ENCODE measurements at places on chromosomes 6 and 20.

DNA sequence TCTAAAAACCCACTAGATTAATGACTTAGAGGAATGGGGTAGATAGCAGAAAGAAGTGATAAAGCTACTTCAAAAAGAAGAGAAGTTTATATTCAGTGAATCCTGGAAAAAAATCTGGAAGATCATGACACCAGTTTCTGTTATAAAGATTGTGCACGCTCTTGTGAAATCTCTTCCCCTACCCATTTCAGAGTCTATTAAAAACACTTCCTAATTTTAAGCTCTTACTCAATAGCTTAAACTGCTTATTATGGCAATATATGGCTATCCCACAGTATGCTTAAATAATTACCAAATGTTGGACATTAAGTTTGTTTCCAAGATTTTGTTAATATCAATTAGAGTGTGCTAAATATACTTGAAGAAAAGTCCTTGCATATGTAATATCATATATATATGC, 585.3 kb upstream of the MAN1A1 start:
- no peak for DNase-seq

DNA sequence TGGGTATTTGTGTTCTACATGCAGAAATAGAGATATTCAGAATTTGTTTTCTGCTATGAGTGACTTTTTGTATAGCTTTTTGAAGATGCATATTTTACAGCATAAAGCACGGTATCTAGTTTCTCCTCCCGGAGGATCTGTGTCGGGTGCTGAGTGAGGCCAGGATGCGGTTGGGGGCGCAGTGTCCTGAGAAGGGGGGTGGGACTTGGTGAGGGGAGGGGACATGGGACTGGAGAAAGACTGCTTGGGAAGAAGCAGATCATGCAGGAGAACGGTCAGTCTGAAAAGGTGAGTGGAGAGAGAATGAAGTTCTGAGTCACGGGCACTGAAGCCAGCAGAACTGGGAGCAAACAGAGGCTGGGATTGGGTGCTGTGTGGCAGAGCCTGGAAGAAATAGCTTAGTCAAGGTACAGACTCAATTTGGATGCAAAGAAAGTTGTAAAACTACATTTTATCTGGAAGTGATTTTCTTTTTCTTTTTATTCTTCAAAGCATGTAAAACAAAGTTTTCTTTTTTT, 44.0 kb downstream of the STX11 start:
- DNase-seq, result no peak

- no peak for DNase-seq
These were observed 13.5 kb downstream of the USP45 start for GRCh38 chr6:99501762-99502161.

GRCh38 chr6:27811451-27811772, 100.8 kb downstream of the OR2B2 start:
- DNase-seq, result no peak

GRCh38 chr6:105804000-105804399, 282.1 kb upstream of the PRDM1 start:
- DNase-seq, result no peak

DNA sequence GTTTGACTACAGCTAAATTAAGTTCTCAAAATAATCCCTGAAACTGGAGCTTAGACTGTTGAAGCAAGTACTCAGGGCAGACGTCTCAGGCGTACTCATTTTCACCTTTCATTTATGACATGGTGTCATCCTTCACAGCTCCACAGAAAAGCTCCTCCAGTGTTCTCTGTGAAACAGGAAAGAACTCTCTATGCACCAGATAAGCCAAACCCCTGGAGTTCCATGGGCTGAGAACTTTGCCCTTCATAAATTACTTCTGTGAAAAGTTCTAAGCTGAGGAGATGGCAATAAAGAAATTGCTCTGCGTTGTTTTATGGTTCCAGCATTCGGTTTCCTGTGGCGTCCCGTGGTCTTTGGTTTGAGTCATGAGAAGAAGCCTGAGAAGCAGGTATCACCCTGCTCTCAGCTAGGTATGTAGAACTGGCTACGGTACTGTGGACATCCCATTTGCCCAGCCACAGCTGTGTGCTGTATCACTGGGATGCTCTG, 20.2 kb upstream of the RREB1 start:
- DNase-seq, result no peak

GRCh38 chr6:42727627-42728026, 5.2 kb upstream of the PRPH2 start:
- no peak for DNase-seq

GRCh38 chr6:119116712-119117281, 38.3 kb upstream of the FAM184A start:
- DNase-seq, result no peak

DNA sequence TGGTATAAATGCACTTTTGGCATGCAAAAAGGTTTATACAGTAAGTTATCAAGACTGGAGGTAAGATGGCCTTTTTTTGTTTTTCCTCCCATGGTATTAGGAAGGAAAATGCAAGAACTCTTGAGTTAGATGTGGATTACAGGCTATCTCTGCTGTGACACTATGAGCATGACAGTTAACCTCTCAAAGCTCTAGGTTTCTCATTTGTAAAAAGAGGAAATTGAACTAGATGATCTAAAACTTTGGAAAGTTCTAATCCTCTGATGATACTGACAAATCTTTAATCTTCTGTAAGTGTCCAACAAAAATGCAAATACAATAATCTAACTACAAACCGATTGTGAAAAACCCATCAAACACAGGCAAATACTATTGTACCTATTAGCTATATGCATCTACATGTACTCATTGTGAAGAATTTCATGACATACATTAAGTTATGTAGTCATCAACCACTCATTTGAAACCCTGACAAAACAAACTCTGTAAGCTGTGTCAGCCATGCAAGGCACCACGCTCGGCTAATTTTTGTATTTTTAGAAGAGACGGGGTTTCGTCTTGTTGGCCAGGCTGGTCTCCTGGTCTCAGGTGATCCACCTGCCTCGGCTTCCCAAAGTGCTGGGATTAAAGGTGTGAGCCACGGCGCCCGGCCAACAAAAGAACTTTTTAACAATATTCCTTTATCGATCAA, 4.2 kb downstream of the CDK19 start:
- DNase-seq, result no peak

- no peak for DNase-seq
These were observed 39.6 kb upstream of the NOX3 start for GRCh38 chr6:155495011-155495768.

DNA sequence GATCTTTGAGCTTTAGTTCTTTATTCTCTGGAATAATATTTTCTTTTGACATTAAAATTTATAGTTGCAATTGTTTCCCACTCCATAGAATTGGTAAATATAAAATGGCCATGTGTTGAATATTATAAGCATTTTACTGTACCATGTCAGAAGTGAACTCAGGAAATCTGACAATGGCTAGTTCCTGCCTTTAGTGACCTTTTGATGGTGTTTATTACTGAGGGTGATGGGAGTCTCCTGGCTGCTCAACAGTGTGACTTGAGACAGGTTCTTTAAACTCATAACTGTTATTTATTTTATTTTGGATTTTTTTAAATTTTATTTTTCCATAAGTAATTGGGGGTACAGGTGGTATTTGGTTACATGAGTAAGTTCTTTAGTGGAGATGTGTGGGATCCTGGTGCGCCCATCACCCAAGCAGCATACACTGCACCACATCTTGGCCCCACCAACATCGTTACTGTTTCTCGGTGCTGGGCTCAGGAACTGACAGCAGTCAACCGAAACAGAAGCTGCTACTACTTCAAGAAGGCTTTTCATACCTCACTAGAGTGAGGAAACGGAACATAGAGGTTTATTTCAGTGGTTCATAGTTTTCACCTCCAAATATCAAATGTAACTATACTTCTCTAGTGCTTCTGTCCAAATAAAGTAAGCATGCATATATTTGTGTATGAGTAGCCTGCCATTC, 90.4 kb downstream of the PLEKHG1 start:
- no peak for DNase-seq

DNA sequence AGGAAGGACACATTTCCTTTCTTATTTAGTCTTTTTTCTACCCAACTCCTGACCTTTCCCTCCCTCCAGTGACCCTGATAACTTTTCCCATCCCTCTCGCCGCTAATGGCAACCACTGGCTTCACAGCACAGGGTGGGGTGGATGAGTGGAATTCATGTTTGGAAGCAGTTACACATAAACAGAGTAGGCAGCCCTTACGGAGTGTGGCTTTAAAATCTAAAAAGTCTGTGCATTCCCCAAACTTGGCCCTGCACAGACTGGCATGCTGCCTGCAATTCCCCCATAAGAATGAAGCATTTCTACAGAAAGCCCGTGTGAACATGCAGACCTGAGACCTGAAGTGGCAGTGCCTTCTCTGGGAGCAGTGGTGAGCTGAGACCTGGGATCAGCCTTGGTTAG, 275.9 kb upstream of the PRND start:
- DNase-seq, result no peak

- DNase-seq, result no peak
These were observed 448.6 kb downstream of the GJA1 start for GRCh38 chr6:121884091-121884490.

GRCh38 chr6:80586242-80586641, 479.8 kb downstream of the BCKDHB start:
- DNase-seq, result no peak

DNA sequence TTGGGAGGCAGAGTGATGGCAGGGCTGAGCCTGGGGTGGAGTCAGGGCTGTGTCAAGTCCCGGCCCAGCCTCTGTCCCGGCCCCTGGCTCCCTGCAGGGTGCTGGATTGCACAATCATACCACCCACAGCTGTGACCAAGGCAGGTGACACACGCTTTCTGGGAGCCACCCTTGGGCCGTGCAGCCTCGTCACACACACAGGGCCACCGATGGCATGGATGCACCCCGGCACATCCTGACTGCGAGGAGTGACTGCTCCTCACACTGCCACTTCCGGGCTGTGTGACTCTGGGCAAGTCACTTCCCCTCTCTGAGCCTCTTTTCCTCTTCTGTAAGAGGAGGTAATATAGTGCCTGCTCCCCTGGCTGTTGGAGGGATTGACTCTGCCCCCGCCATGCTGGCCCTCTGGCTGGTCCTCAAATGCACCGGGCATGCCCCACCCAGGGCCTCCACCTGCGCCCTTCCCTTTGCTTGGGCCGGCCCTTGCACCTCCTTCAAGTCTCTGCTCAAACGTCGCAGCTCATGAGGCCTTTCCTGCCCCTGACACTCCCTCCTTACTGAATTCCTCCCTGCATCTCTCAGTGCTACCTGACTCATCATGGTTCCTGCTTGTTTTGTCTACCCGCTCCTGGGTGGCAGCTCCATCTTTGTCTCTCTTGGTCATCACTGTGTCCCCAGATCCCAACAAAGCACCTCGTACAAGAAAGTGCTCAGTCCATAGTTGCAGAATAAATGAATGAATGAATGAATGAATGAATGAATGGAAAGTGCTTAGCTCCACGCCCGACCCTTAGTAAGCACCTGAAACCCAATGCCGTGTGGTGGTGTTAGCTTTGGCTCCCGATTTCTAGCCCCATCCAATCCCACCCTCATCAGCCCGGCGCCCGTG, 93.5 kb downstream of the CEBPB start:
- no peak for DNase-seq

- DNase-seq, result no peak
These were observed 42.8 kb downstream of the MMS22L start for GRCh38 chr6:97240222-97240621.

GRCh38 chr6:149220882-149221773, 96.4 kb upstream of the TAB2 start:
- no peak for DNase-seq

DNA sequence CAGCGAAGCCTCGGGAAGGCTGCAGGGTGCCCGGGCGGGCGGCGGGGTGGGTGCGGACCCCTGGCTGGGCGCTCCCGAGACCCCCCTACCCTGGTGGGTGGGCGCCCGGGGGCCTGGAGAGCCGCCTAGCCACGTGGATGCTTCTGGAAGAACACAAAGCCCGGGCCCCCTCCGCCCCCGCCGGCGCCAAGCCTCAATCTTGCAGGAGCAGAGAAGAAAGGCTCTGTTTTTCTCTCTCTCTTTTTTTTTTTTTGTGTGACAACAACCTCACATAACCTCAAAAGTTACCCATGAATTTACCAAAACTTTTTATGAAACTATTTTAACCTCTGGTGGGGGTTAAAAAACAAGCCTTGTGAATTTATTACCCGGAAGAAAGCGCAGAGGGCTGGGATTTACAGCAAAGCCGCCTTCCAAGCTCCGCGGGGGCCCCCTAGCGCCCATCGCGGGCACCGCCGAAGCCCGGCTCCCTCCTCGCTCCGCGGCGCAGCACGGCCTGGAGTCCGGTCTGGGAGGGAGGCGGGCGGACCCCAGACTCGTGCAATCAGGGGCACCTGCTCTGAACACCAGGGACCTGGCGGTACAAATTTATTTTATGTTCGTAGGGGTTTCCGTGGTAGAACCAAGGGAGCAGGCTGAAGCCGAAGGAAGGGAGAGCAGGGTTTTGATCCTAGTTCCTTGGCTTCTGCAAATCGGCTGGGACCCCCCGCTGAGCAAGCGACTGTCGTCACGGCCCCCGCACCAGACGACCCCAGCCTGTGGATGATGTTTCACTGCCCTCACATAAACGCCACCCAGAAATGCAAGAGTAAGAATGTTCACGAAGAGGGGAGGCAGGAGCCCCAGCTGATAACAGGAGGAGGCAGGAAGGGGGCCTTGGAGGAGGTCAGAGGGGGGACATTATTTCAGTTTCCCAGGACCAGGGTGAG, 58.9 kb downstream of the ZNF831 start:
- DNase-seq, result no peak

DNA sequence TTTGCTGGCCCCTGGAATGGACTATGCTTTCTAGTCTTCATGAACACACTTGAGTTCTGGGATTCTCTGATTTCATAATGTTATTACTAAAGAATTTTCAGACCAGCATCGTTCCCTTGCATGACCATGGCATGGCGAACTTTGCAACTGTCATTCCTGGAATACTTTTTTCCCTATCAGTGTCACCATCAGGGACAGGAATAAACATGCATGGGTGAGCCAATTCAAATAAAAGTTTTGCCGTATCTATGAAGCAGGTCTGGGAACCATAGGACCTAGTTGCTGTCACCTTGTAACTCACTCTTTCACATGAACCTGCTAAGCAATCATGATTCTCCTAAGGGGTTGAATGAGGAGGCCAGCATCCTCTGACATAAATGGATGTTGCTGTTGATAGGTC, 68.2 kb upstream of the AGPAT4 start:
- no peak for DNase-seq

GRCh38 chr20:10634683-10635411, 39.0 kb downstream of the JAG1 start:
- no peak for DNase-seq

GRCh38 chr6:20589266-20589665, 55.0 kb downstream of the CDKAL1 start:
- DNase-seq, result no peak

GRCh38 chr6:28553986-28554881, 28.6 kb downstream of the GPX5 start:
- no peak for DNase-seq
